ENCODE measurements at places on chromosomes 11 and 22. TPM values are rescaled to one million over a fixed set of nuclear protein-coding genes. Genes with fewer than 3 reads are reported as not detected.

GRCh38 chr22:44364751-44365130 is 52.0 kb upstream of the SHISAL1 start:
- DNase-seq: peak; percentile 43

DNA sequence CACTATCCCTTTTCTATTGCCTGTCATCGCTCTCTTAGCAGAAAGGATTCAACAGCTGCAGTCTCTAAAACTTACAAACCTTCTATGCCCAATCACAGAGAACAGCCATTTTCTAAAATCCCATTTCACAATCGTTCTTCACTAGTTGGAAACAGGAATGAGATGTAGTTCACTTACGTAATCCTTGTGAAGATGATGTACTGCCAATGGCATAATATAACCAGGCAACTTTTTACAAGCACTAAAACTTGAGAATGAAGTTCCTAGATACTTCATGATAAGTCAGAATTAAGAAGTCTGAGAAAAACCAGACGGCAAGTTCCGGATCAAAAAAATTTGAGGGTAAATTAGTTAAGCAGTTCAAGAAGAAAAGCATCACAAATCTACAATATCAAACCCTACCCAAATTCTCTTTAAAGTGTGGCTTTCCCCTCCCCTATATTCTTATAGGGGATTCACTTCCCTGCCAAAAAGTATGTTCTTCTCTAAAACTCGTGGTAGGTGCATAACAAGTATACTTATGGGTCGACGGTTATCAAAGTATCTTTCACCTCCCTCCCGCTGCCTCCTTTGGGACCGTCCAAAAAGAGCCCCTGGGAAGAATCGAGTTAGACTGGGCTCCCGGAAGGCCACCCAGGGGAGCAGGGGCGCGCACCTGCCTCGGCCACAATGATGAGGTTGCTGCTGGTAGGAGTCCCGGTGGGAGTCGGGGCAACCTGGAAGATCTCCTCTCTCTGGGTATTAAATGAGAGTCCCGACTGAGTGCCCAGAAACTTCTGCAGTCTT is 666 bp downstream of the MSANTD4 start:
- DNase-seq: no peak

ATF4 gene
- polyA plus RNA-seq: 398 TPM

SAA4 gene
- polyA plus RNA-seq: not detected

CTNND1 gene
- 40.3 TPM for polyA plus RNA-seq

DNA sequence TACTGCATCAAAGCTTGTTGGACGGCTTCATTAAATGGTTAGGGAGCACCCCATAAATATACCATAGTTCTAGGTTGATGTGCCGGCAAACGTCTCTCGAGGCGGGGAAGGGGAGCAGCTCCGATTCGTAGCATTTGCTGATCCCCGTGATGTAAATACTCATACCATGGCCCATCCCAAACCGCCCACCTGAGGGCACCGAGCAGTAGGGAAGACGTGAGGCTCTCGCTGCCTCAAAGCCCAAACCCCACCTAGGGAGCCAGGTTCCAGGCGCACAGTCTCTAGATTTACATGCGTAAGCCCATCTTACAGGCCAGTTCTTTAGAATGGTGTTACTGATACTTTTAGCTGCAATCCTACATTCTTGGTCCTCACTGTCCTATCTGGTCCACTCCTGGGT is 124.0 kb downstream of the FEZ1 start:
- no peak for DNase-seq

DNA sequence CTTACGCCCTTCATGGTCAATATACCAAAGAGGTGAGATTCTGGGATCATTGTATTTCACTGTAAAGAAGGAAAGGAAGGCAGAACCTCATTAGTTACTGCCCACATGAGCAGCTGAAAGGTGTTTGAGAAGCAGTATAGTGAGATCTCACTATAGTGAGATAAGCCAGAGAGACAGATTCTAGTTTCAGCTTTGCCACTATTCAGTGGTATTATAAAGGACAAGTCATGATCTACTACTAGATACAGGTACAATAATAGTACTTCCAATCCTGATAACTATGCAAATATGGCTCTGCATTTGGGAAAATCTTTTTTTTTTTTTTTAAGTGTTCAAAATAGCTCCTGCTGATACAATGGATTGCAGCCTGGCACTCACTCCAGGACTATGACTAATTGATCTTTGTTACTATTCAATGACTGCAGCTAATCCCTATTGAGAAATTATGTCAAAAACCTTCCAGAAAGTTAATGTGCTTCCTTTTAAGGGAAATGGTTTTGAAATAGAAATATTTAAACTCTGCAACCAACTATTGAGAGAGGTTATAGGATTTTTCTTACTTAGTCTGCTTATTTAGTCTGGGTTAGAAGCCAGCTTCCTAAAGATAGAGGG is 8.3 kb upstream of the DLAT start:
- DNase-seq: no peak

DNA sequence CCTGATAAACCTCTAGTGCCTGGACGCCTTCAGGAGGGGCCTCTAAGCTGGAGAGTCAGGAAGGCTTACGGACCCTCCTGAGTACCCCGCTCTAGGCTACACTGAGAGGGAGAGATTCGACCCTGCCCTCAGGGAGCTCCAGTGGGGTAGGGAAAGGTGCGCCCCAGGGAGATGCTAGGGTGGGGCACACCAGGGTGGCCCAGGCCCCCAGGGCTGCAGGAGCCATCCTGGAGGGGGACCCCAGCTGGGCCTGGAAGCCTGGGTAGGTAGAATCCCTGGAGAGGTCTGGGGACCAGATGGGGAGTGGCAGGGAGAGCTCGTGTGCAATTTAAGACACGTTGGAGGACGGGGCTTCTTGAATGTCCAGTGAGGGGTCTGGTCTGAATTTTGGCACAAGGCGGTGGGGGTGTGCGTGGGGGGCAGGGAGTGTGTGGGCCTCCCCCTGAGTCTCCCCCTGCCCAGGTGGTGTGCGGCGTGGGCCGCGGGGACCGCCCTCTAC is 4.7 kb downstream of the CARNS1 start:
- peak; percentile 69 for DNase-seq

DNA sequence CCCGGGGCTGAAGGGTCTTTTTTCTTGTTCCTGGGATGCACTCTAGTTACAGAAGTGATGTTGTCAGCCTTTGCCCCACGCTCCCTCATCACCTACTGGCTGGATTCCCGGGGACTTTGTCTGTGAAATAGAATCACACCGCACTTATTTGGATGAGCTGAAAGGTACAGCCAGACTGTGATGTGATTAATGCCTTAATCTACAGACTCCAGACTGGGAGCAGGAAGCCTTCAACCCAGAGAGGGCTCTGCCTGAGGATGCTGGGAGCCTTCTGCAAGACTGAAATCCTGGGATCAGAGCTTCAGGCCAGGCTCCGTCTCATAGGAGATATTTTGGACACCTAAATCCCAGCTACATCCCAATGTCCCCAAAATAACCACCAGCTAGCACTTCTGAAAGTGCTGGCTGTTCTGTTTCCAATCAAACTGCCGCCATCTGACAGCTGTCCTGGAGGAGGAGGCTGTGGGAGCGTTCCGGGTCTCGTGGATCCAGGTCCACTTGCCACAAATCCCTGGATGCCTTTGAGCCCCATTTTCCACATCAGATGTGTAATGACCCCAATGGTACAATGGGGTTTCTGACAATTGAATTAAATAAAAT is 688.5 kb downstream of the TBC1D22A start:
- no peak for DNase-seq

INS gene
- polyA plus RNA-seq: not detected

DNA sequence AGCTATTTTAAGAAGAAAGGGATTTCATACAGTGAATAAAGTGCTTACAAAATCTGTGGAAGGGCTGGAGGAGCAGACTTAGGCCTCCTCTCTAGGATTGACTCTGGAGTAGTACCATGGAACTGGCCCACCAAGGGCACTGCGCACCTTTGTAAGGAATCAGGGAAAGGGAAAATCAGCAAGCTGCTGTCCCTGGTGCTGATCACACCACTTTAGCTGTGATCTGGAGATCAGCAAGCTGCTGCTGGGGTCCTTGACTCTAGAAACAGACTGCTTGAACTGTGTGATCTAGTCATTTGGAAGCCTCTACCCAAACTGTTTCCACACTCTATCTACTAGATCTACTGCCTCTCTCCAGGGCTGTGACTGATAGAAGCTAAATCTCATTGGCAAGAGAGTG is 18.4 kb upstream of the TECTA start:
- DNase-seq: no peak

DNA sequence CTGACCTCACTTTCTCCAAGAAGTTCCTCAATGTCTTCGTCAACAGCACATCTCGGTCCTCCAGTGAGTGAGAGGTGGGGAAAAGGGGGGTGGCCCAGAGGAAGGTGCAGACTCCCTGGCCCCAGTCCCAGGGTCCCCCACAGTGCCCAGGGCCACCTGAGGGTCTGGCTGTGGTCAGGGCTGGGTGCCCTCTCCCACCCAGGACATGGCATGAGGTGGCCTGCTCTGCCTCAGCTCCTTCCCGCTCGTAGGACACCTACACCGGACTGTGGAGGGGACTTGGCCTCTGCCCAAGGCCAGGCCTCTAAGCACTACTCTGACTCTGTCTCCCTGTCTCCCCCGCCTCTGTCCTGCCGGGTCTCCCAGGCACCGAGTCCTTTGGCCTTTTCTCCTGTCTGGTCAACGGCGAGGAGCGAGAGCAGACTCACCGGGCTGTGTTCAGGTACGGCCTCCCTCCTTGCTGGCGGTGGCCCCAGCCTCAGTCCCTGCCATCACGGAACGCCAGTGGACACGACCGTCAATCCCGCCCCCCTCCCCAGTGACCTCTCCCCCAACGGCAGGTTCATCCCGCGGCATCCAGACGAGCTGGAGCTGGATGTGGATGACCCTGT is 4.5 kb downstream of the MAPK8IP2 start:
- no peak for DNase-seq

- no peak for DNase-seq
Observed at GRCh38 chr11:128503245-128503991, 83.9 kb downstream of the ETS1 start.

HNRNPUL2 gene
- polyA plus RNA-seq: 38.0 TPM

GRCh38 chr11:70159627-70160570 is 43.2 kb upstream of the FADD start:
- peak; percentile 36 for DNase-seq

- no peak for DNase-seq
Observed at GRCh38 chr11:44400431-44400830, 90.5 kb upstream of the ALX4 start.

GRCh38 chr22:40741116-40741515 is 61.8 kb downstream of the MCHR1 start:
- DNase-seq: no peak
